ENCODE measurements at places on chromosomes 2 and 18. TPM values are rescaled to one million over a fixed set of nuclear protein-coding genes. Genes with fewer than 3 reads are reported as not detected.

DNA sequence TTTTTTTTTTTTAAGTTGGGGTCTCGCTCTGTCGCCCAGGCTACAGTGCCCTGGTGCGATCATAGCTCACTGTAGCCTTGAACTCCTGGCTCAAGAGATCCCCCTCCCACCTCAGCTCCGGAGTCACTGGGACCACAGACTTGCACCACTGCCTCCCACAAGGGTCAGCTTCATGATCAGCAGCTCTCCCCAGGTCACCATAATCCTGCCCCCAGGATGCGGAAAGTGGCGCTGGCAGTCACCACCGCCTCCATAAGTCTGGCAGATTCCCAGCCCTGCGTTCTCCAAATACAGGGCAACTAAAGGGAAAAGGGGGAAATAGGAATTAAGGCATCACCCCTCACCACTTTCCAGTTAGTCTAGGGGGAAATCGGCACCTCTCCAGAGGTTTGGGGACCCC is 5.2 kb upstream of the ARID5A start:
- DNase-seq = no peak

DNA sequence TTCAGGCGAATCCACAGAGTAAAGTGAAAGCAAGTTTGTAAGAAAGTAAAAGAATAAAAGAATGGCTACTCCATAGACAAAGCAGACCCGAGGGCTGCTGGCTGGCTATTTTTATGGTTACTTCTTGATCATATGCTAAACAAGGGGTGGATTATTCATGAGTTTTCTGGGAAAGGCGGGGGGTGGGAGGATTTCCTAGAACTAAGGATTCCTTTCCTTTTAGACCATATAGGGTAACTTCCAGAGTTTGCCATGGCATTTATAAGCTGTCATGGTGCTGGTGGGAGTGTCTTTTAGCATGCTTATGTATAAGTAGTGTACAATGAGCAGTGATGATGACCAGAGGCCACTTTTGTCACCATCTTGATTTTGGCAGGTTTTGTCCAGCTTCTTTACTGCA is 59.8 kb downstream of the SLC4A3 start:
- DNase-seq = no peak

- no peak for DNase-seq
Measured at GRCh38 chr18:77086656-77087392, 45.8 kb downstream of the MBP start.

DNA sequence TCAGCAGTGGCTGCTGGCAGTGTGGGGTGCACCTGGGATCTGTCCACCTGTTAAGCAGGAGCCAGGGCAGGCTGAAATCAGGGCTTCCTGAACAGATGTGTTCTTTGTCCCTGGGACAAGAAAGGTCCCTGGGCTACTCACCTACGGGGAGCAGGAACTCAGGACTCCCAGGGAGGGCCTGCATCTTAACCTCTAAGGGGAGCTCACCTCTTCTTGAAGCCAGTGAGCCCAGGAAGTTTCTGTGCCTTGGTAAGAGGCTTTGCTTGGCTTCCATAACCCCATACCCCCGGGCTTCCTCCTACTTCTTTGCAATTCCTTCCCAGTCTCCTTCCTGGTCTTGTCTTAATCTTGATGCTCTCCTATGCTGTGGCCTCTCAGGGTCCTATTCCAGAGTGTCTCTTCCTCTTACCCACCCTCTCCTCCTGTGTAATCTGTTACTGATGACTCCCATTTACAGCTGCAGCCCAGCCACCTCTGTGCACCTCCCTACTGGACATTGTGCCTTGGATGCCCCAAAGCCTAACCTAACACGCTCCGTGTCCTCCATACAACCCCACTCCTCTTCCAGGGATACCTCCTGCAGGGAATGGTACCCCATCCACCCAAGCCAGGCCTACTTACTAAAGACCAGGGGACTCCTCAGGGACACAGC is 55.7 kb upstream of the MAPRE3 start:
- no peak for DNase-seq

DNA sequence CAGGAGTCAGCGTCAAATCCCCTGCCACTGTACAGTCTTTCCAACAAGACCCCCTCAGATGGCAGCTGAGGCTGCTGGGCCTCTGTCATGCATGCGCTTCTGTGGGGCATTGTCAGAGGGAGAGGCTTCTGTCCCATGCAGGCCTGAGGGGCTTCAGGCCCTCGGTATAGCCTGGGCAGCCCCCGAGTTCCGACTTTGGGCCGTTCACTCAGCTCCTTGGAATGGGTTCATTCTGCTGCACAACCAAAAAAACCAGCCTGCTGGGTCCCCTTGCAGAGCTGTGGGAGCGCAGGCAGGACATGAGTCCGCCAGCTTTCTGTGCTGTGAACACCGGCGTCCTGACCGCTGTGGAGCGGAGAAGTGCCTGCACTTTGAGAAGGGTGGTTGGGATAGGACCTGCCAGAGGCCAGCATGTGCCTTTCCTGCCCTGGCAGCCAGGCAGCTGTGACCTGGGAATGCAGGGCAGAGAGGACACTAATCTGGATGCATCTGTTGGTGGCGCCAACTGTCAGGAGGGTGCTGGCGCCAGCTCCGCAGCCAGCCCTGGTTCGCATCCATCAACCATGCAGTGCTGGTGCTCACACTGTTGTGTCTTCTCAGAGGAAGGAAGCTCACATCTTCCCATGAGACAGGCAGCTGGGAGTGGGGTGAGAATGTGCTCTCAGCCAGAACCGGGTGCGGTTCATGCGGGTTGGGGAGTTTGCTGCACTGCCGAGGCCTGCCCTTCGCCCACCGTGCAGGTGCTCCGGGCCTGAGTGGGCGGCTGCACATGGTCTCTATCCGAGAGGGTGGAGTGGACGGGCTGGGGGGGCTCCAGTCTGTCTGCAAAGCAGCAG is 14.3 kb downstream of the ARHGEF4 start:
- no peak for DNase-seq

DNA sequence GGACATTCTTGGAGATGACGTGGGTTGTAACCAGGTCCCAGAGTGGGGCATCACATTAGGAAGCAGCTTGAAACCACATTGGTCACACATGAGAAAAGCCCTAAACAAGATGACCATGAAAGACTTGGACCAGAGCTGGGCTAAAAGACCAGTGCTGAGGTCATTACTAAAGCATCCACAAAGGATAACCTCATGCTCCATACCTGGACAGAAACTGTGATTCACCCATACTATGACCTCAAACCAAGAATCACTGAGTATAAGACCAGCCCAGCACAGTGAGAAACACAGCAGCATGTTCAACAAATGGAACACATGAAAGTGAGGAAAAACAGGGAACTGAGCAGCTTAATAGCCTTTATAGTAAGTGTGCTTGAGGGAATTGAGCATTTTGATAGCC is 635.5 kb upstream of the NETO1 start:
- DNase-seq = no peak

DNA sequence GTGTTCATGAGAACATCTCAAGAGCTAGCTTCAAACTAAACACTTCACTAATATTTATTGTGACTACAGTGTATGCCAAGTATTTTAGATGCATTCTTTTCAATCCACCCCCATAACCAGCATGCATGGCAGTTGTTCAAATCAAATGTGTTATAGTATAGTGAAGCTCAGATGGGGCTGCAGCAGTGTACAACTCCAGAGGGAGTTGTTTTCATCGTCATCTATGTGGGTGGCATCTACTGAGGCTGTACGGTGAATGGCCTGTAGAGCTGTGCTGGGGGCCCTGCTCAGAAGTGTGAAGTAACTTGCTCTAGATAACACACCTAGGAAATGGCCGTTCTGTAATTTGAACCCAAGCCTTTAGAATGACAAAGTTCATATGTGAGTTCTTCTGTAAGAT is 71.8 kb upstream of the LRATD1 start:
- DNase-seq = no peak

- no peak for DNase-seq
Measured at GRCh38 chr2:148560496-148560895, 84.1 kb upstream of the EPC2 start.

GRCh38 chr18:23877371-23877770 is 137.2 kb upstream of the TTC39C start:
- no peak for DNase-seq

GRCh38 chr2:127700527-127701192 is 637 bp upstream of the SFT2D3 start:
- peak; percentile 37 for DNase-seq

- DNase-seq = no peak
Measured at GRCh38 chr2:165192729-165193128, 11.1 kb downstream of the SCN3A start.

GRCh38 chr2:85247610-85248009 is 80.2 kb downstream of the TGOLN2 start:
- no peak for DNase-seq

DNA sequence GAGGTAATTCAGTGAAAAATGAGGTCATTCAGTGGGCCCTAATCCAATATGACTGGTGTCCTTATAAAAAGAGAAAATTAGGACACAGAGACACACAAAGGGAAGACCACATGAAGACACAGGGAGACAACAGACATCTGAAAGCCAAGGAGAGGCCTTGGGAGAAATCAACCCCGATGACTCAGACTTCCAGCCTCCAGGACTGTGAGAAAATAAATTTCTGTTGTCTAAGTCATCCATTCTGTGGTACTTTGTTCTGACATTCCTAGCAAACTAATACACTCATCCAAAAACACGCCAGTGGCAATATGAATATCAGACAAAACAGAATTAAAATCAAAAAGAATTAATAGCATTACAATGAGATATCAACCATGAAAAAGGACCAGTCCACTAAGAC is 303.7 kb downstream of the SS18 start:
- peak; percentile 79 for DNase-seq

SH2D6 gene
- 0.34 TPM for total RNA-seq

UGT1A7 gene
- total RNA-seq = not detected

EDAR gene
- total RNA-seq = not detected

FBXO15 gene
- 0.63 TPM for total RNA-seq

FN1 gene
- 2,790 TPM for total RNA-seq

RAB6C gene
- not detected for total RNA-seq

ADRA2B gene
- total RNA-seq = 0.42 TPM

LONRF2 gene
- total RNA-seq = 0.65 TPM

NR4A2 gene
- not detected for total RNA-seq
